CD8-positive, alpha-beta T cell (primary cell): ENCODE measurements at places on chromosomes 11 and 22.

- DNase-seq = no peak
These were observed 40.0 kb downstream of the COMMD9 start for GRCh38 chr11:36249246-36249645.

- no peak for DNase-seq
These were observed 19.9 kb upstream of the CCDC86 start for GRCh38 chr11:60821827-60822599.

DNA sequence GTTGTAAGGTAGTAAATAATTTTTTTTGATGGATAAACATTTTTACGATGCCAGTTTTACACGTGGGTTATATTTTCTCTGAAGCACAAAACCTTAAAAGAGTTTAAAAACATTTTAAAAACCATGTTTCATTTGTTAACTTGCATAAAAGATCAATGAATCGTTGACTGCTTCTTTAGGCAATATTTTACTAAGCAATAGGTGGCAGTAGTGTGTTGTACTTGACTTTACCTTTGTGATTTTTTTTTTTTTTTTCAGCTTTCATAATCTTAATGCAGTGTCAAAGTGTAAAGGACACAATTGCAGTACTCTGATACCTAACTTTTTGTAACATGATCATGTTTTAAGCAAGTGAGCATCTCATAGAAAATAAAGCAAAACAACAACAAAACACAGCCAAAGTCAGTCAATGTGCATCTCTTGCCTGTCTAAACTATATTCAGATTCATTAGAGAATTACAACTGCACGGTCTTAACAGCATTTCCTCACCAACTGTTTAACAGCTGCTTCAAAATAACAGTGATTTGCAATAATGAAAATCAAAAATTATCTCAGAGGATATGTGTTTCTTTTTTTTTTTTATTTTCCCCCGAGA is 27.7 kb downstream of the DNAJC24 start:
- no peak for DNase-seq

DNA sequence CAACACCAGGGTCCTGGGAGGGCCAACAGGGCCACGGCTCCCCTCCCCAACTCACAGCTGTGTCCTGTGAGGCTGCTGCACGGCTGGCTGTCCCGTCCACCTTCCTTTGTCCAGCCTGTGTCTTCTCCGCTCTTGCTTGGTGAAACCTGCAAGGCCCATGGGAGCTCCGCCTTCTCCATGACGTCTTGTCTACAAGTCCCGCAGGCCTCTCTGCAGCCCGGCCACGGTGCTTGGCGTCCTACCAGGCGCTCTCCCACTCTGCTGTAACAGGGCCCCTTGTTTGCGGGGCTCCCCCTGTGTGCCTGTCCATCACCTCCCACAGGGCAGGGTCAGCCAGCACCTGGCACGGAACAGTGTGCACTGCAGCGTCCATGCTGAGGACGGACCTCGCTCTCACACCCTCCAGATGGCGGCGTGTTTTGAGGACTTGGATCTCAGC is 866.8 kb downstream of the TBC1D22A start:
- DNase-seq = no peak

DNA sequence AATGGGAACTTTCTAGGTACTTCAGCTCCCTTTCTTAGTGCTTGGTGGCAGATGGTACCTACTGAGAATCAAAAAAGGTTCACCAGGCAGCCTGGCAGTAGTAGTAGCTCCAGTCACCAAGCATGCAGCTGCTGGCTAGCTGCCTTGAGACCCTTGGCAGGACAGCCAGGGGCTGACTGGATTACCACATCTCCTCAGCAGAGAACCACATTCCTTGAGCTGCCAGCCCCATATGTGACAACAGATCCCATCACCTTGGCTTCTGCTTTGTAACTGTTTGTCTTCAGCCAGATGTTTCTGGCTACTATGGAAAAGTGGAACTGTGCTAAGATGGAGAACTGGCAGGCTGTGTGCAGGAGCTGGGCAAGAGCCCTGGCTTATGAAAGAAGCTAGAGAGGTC is 39.6 kb upstream of the CHRM4 start:
- no peak for DNase-seq

GRCh38 chr11:134667505-134667904 is 255.5 kb upstream of the B3GAT1 start:
- DNase-seq = no peak
